Omental fat pad (tissue), 4 donors: ENCODE measurements at places on chromosomes 16 and 17.

DNA sequence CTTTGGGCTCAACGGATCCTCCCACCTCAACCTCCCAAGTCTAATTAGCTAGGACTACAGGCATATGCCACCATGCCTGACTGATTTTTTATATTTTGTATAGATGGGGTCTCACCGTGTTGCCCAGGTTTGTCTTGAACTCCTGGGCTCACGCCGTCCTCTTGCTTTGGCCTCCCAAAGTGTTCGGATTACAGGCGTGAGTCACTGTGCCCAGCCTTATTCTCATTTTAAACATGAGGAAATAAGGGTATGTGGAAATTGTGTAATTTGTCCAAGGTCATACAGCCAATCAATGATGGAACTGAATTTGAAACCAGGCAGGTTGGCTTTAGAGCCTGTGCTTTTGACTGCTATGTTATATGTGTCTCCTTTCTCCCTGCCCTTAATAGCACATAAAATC lies 27.4 kb upstream of the AQP8 start:
- no peak for DNase-seq

GRCh38 chr16:71629278-71630016 lies 3.5 kb downstream of the MARVELD3 start:
- no peak for DNase-seq

- no peak for DNase-seq
Observed at GRCh38 chr17:73492125-73492820, 152.0 kb downstream of the SDK2 start.

DNA sequence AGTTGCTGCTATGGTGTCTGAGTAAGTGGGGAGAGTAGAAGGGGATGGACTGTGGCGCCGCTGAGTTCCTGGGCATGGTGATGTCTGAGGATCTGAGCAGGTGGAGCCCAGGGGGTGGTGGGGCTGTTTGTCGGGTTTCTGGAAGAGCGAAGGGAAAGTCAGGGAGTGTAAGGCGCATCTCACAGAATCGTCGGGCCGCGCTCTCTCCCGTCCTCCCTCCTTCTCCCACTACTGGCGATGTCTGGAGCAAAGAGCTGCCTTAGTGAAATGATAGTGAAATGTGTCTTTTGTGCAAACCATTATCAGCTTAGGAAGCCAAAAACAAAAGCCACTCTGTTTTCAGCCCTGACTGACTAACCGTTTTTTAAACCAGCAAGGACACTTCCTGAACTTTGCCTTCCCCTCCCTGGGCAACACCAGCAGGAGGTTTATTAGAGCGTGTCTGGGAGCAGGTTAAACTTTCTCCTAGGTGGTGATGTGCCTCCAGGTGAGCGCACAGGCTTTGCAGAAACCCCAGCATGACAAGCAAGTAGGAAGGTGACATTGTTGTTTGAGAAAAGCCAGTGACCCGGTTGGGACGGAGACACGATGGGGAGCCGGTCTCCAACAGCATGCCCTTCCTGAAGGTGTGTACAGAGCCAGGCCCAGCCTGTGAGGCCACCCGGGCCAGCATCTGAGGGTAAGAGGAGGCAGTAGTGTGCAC lies 49.1 kb downstream of the RAB11FIP3 start:
- DNase-seq, result no peak

DNA sequence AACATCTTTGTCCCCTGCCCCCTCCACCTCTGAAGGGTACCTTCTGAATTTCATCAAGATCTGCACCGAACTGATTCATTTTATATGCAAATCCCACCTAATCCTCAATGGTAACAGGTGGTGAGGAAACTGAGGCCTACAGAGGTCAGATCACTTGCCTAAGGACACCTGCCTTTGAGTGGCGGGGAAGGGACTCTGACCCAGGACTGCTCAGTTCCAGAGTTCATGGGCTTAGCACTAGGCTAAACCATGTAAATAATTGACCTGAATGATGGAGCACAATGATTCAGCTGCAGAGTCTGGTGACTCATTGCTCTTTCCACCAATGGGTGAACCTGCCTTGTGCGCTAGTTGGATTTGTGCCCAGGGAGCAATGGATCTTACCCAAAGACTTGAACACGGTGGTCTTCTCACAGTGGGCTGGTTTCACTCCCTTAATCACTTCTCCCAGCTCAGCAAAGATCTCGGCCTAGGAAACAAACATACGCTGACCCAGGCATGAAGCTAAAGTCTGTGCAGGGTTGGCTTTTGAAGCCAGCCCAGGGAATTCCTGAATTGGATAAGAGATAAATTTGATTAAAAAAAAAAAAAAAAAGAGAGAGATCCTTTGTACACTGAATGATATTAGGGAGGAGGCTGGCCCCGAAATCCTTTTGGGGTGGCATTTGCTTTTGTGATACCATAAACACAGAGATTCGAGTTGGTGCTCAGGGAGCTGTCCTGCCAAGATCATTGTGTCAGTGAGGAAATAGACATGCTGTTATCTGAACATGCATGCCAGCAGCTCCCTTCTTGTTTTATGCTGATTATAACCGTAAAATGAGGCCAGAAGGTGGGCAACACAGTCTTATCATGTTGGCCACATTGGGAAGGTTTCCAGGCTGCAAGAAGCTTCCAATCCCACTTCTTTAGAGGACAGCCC lies 17.0 kb downstream of the CRYM start:
- no peak for DNase-seq

DNA sequence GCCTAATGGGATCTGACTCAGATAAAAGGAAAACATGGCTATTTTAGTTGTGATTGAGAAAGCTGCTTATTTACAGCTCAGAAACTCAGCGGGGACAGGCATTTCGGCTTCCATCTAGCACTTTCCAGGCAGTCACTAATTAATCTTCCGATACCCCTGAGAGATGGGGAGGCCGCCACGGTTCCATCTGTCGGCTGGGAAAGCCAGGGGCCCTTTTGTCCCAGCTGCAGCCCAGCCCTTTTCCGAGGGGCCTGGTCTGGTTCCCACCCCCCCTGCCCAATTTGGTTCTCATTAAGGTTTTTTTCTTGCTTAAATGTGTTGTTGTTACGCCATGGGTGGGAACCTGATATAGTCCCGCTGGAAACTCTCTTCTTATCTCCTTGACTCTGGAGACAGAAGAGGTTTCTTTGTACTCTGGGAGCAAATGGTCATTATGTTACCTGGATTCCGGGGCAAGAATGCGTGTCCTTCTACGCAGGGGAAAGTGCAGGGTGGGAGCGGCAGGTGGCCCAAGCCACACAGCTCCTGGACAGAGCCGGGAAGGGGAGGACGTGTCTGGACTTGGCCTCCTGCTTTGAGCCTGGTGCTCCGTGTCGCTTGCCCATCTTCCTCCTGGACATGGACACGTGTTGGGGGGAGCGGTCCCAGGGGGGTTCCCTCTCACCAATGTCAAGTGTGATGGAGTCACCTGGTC lies 50.9 kb upstream of the GSE1 start:
- no peak for DNase-seq

GRCh38 chr16:87550495-87550961 lies 51.8 kb upstream of the JPH3 start:
- no peak for DNase-seq

- DNase-seq, result no peak
Observed at GRCh38 chr17:34487626-34488025, 91.8 kb upstream of the TMEM132E start.

DNA sequence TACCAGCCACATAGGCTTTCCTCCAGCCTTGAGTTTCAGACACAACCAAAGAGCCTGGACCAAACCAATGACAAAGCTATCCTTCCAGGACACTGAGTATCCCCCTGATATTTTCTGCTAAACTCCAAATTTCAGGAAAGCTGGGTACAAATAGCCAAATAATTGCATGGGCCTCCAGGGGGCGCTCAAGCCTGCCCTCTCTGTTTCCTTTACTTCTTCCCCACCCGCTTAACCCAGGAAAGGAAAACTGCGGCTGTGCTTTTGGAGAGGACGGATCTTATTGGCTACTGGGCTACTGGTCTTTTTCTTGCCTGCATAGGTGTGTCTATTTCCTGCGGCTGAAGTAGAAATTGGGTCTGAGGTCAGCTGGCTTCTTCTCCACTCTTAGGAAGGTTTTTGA lies 30.1 kb downstream of the GNGT2 start:
- peak; percentile 58 for DNase-seq

DNA sequence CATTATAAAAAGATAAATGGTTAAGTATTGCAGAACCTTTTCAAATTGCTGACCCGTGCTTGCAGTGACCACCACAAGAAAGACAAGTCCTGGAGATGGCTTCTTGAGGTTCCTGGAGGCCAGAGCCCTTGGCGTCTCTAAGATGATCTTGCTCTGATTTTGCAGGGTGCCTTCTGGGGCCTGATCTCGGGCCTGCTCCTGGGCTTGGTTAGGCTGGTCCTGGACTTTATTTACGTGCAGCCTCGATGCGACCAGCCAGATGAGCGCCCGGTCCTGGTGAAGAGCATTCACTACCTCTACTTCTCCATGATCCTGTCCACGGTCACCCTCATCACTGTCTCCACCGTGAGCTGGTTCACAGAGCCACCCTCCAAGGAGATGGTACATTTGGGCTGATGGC lies 63.0 kb downstream of the SLC5A11 start:
- no peak for DNase-seq

DNA sequence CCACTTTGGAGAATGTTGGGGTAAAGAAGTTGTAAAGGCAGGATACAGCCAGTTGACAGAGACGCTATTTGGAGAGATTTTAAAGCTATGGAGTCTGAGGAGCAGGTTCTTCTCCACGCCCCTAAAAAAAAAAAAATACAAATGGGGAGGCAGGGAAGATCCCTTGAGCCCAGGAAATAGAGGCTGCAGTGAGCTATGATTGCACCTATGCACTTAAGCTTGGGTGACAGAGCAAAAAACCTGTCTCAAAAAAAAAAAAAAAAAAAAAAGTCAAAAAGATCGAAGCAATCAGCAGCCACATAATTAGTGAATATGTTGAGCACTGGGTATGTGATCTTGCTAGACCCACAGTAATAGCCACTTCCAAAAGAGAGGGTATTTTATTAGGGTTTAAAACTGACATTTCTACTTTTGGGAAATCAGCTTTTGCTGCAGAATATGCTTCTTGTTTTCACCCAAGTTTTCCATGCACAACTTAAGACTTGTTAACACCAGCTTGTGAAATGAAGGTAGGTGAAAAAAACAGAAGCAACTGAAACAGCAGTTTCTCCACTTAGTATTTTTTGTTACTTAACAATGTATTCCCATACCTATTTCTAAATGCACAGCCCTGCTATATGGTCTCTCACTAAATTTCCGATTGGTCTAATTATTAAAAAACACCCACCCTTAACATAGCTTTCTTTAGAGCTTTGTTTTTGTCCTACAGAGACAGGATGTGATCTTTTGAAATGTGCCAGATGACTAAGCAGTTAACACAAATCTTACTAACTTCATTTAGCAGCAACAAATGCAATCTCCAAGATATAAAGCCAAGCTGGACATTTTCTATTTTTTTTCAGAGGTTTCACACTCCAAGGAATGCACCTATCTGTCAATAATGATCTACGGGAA lies 2.5 kb upstream of the ARL6IP1 start:
- DNase-seq, result no peak

GRCh38 chr17:76961869-76962268 lies 93.7 kb downstream of the MGAT5B start:
- no peak for DNase-seq

- DNase-seq, result no peak
Observed at GRCh38 chr17:35373984-35374765, 754 bp upstream of the SLFN11 start.

- no peak for DNase-seq
Observed at GRCh38 chr16:47624563-47624962, 163.4 kb downstream of the PHKB start.

GRCh38 chr16:29141586-29142324 lies 156.9 kb downstream of the LAT start:
- peak; percentile 17 for DNase-seq

DNA sequence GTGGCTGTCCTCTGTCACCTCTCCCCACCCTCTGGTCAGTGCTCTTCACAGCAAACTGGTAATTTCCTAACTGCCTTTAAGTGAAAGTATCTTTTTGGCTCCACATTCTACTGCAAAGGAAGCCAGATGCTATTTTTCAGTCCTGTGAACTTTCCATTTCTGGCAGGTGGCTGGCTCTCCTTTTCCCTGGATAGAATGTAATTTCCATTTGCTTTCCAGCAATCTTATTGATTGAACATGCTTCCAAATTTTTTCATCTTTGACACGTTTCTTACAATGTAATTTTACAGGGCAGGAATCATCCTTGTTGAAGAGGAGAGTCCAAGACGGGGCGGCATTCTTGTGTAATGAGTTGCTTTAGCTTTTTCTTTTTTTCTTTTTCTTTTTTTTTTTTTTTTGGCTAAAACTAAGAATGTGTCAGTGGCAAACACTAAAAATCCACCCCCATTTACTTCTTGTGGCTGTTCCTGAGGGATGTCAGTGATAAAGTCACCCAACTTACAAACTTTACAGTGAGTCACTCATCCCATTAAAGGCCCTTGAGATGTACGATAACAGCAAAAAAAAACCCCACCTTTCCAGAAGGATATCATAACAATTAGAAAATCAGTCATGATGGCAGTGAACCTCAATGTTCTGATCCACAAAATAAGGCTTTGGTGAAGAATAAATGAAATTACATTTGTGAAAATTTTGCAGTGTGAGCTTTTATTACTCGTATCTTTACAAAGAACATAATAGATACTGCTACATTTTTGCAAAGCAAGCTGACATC lies 29.4 kb upstream of the PRKCA start:
- DNase-seq, result no peak

DNA sequence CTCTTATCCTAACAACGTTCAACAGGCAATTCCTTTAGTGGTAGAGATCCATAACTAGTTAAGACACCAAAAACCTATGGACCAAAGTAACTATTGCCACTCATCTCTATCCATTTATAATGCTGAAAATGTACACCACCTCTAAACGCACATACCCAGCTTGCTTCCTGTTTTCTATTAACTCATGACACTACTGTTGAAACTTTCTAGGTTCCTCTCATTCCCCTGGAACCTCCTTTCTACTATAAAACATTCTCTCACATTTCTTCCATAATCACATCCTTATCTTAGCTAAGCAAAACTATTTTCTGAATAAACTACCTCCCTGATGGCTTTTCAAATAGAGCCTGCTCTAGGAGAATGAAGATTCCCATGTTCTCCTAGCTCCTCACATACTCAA lies 42.9 kb upstream of the KSR1 start:
- DNase-seq, result no peak

DNA sequence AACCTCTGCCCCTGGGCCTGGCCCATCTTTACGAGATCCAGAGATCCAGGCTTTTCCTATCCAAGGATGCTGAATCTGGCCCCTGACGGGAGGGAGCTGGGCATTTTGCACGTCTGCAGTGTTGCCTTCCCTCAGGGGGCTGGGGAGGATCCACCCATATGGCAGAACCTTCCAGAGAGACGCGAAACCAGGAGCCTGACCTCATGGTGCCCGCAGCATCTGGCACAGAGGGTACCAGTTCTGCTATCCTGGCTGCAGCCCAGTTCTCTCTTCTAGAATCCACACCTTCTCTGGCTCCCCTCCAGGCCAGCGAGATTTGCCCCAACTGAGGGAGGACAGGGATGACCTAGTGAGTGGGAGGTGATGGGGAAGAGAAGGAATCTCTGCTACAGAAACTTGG lies 20.5 kb upstream of the ZNF652 start:
- no peak for DNase-seq

- no peak for DNase-seq
Observed at GRCh38 chr17:20944014-20944865, 98.6 kb downstream of the USP22 start.
